ENCODE measurements at places on chromosomes 5 and 9.

DNA sequence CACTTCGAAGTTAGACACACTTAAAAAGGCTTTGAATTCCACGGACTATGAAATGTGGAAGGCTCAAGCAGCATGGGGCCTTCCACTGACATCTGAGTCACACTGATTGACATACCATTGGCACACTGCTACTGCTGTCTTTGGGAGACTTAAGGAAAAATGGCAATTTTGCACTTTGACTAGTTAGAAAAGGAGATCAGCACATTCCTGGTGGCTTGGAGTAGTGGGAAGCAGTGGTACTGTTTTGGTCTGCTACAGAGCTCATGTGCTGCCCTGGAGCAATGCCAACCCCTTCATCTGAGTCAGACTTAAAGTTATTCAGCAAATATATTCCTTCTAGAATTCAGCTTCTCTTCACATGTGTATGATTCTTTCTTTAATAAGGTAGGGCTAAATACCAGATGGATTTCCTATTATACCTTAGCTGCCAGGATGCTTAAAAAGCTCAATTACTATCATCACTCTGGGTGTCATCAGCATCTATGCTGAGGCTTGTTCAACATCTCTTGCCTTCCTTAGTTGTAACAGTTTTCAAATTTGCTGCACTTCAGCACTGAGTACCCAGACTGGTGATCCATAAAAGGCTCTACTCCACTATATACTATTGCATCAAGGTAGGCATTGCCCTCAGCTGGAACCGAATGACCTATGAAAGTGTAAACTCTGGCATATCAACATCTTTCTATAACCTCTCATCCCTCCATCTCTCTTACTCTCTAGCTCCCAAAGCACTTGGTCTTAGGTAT is 42.3 kb upstream of the MOCS2 start:
- no peak for DNase-seq

- DNase-seq: no peak
Measured at GRCh38 chr5:33588654-33589372, 148.0 kb downstream of the TARS1 start.

DNA sequence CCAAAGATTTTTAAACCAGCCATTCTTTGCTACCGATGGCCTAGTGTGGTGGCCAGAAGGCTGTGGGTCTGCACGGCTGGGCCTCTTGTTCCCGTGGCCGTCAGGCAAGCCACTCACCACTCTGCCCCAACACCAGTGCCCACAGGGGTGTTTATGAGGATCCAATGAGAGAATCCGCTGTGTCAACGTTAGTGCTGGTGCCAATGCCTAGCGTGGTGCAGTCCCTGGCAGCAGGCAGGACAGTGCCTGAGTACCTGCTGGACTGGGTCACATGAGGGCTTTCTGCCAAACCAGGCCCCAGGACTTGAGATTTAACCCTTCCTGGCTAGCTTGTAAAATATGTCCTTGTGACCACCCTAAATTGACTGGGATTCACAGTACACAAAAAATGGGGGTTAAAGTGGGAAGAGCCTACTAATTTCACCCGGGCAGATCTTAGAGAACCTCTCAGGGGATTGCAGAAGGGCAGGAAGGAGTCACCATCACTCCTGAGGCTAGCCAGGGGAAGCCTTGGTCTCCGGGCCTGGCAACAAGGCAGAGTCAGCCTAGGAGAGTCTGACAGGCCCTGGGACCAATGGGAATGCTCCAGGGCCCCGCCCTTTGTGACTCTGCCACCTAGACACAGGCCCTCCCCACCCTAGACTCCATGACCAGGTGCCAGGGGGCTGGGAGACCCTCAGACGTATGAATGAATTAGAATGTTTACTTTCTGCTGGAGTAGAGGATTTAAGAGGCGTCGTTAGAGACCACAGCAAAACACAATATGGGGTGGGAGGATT is 63.2 kb upstream of the FSTL4 start:
- DNase-seq: no peak

GRCh38 chr5:60076746-60077145 is 183.2 kb upstream of the PDE4D start:
- DNase-seq: no peak

DNA sequence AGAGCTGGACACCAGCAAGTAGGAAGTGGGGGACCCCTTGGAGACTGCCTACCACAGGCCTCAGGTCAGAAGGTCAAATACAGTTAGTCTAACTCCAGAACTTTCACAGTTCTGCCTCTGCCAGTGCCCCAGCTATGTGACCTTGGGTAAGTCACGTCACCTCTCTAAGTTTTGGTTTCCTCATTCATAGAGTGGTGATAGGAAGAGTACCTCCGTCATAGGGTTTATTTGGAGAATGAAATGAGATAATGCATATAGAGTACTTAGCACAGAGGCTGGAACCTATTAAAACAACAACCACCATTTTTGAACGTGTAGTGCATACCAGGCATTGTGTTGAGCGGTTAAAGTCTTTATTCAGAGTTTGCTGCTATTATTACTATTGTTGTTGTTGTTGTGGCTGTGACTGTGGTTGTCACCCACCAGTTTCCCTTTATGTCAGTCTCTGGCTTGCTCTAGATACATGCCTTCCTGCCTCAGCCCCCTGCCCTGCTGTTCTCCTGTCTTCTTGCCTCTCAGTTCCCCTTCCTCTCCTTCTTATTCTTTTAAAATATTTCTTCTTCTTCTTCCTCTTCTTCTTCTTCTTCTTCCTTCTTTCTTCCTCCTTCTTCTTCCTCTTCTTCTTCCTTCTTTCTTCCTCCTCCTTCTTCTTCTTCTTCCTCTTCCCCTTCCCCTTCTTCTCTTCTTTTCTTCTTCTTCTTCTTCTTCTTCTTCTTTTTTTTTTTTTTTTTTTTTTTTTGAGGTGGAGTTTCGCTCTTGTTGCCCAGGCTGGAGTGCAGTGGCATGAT is 67.8 kb downstream of the RALGPS1 start:
- no peak for DNase-seq

DNA sequence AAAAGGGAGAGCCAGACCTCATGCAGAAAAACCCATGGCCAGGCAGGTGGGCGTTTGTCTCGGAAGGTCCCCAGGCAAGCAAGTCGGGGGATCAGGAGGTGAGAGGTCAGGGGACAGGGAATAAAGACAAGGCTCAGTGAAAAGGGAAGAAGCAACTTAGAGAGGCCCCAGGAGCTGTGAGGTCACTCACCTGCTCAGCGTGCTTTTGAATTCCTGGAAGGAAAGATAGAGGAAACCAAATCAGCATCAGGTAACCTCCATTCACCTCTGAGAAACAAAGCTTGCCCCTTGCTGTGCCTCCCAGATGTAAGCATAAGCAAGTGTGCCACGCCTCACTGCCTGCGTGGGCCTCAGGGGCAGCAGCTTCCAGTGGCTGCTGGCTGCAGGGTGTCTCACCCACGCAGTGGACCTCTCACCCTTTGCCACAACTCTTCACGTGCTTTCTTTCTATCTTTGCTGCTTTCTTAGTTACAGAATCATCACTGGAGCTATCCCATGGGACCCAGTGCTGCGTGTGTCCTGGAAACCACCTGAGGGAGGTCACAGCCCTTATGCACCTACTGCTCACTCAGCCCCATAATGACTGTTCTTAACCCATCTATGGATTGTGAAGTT is 6.0 kb downstream of the TRIM7 start:
- no peak for DNase-seq

DNA sequence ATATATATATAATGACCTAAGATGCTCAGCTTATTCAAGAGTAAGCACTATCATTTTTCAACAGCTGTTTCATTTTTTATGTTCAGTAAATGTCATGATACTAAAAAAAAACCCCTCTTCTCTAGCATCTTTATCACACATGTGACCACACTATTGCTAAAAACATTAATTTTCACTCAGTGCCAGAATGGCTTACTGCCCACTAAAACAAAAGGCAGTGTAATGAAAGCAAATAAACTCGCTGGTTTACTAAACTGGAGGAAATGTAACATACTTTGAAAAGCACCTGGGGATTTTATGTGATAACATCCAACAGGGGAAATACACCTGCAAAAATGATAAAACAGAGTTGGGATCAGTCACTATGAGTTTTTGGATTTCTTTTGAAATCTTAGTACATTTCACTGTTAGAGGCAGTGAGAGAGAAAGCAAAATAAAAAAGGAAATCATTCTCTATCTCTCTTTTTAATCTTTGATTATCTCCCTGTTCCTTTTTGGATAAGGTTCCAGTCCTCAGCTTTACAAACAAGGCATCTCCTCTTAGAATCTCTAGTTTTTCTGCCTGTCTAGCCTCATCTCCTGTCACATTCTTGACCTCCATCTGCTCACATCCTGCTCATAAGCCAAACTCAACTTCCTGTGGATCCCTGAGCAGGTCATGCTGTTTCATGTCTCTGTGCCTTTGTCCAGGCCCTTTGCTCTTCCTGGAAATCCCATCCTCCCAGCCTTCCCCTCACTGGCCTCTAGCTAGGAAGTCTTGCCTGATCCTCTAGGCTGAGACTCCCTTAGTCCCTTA is 338.0 kb downstream of the MAN2A1 start:
- no peak for DNase-seq

GRCh38 chr9:134272302-134273023 is 53.8 kb upstream of the RXRA start:
- no peak for DNase-seq

GRCh38 chr5:37668524-37669047 is 171.3 kb downstream of the GDNF start:
- no peak for DNase-seq

- DNase-seq: no peak
Measured at GRCh38 chr5:52824827-52825226, 37.1 kb downstream of the ITGA1 start.

GRCh38 chr5:133499895-133500294 is 112.4 kb downstream of the FSTL4 start:
- no peak for DNase-seq

GRCh38 chr5:41503310-41503709 is 7.1 kb downstream of the PLCXD3 start:
- no peak for DNase-seq

- no peak for DNase-seq
Measured at GRCh38 chr5:57324181-57324580, 150.3 kb downstream of the GPBP1 start.

GRCh38 chr9:126400571-126400970 is 73.9 kb downstream of the MVB12B start:
- no peak for DNase-seq

- DNase-seq: no peak
Measured at GRCh38 chr5:175683921-175684320, 26.1 kb downstream of the HRH2 start.

DNA sequence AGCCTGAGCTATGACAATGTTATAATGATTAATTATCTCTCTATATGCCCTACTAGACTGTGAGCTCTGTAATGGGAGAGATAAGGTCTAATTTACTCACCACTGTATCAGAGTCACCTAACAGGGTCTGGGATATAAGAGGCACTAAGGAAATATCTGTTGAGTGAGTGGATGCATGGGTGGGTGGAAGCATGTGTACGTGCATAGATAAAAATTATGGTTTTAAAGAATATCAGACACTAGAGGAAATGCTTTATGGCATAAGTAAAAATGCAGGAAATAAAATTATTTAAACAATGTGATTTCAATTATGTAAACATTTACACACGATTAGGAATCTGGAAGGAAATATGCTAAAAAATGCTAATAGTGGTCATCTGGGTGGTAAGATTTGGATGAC is 137.8 kb downstream of the SPOCK1 start:
- no peak for DNase-seq

- DNase-seq: peak; percentile 15
Measured at GRCh38 chr9:68704814-68705530, at the start of gene PIP5K1B. TSS of gene PIP5K1B (plus strand) at chr9:68705240. CDS start at chr9:68822615, 117,375 bp downstream.

GRCh38 chr9:133075925-133076630 is 14.3 kb downstream of the CEL start:
- DNase-seq: no peak

DNA sequence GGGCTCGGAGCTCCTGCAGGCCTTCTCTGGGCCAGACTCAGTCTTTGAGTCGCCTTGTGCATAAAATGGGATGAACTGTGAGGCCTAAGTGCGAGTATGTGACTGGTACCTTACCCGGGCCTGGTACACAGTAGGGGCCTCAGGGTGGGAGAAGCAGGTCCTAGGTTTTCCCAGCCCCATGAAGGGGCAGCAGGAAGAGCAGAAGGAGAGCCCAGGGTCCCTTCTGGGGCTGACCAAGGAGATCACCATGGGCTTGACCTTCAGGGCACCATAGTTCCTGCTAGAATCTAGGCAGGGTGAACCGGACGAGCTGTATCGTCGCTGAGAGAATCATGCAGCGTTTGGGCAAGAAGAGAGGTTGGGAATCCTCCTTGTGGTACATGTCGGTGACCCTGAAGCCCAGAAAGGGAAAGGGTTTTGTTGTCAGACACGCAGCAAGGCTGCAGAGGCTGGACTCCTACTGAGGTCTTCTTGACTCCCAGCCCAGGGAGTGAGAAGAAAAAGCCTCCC is 373 bp upstream of the PHYKPL start:
- no peak for DNase-seq

- DNase-seq: no peak
Measured at GRCh38 chr5:56339732-56340131, 106.6 kb upstream of the ANKRD55 start.

DNA sequence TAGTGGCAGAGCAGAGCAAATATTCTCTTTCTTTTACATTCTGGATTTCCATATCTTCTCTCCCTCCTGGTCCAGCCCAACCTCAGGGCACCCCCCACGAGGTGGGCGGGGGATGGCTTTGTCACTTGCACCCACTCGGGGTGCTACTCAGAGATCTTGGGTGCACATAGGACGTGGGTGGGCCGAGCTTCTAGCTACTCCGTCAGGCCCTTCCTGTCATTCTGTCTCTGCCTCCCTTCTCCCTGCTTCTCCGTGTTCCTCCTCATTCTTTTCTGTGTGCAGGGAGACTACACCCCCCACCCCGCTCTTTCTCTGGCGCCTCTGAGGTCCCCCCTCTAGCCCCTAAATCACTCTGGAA is 19.5 kb downstream of the PCDHGC5 start:
- no peak for DNase-seq

DNA sequence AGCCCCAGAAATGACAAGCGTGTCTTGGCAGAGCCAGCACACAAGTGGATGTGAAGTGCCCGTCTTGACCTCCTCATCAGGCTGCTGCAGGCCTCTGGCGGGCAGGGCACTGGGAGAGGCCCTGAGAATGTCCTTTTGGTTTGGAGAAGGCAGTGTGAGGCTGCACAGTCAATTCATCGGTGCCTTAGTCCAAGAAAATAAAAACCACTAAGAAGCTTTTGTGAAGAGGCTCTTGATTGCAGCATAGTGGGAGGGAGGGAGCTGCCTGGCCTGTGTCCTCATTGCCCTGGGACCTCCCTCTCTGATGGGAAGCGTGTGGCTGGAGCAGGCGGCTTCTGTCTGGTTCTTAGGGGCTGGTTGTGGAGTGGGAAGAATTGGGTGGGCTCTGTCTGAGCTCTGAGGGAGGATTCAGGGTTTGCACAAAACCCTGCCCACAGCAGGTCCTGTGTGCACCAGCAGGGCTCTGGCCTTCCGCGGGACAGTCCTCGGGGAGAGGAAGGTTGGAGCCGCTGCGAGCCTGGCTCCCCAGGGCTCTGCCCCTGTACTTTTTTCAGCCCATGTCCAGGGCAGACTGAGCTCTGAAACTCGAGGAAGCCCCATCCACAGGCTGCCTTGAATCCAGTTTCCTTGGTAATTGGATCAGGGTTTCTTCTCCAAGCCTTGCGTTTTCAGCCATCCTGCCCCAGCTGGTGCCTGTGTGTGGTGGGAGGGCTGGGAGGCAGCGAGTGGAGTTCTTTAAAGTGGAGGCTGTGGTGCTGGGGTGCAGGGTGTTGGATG is 1.1 kb downstream of the HRCT1 start:
- no peak for DNase-seq
